AML-193 (cell line): ENCODE measurements at places on chromosomes 1 and 21.

DNA sequence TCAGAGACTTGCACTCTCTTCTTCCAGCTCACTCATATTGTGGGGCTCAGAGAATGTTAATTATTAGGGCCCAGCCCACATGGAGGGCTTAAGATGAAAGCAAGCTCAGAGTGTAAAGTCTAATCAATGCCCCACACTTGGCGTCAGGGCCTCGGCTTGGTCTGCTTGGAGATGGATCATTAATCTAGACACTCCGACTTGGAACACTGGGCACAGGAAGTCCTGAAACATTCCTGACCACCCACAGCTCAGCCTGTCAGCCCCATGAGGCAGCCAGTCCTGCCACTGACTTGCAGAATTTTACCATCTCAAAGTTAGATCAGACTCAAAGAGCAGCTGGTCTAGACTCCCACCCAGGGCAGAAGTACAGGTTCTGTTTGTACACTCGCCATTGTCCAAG lies 69.8 kb upstream of the TRABD2B start:
- DNase-seq: no peak

DNA sequence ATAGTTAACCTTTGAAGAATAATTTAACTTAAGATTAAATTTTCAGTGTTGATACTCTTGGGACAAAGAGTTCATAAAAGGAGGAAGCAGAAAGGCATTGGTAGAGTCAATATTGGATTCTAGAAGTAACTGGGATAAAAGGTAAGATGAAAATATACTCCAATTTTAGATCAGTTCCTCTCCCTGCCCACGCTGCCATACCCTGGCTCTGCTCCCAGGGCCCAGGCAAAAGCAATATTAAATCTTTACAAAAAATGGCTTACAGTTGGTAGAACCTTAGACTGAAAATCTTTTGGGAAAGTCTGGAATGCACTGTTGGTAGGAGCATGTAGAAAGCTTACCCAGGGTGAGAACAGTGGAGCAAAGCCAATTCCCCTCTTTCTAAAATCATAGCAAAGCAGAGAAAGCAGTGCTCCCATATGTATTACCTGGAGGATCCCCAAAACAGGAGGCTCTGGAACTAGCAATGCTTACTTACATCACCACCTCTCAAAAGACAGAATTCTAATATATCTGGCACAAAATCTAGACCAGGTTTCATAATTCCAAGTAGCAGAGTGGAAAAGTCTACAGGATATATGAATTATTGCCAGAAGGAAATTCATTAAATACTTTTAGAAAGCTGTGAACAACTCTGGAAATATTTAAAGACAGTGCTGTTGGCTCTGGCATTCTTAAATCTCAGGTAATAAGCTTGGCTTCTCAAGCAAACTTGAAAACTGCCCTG lies 24.5 kb downstream of the KIAA0319L start:
- DNase-seq: no peak

DNA sequence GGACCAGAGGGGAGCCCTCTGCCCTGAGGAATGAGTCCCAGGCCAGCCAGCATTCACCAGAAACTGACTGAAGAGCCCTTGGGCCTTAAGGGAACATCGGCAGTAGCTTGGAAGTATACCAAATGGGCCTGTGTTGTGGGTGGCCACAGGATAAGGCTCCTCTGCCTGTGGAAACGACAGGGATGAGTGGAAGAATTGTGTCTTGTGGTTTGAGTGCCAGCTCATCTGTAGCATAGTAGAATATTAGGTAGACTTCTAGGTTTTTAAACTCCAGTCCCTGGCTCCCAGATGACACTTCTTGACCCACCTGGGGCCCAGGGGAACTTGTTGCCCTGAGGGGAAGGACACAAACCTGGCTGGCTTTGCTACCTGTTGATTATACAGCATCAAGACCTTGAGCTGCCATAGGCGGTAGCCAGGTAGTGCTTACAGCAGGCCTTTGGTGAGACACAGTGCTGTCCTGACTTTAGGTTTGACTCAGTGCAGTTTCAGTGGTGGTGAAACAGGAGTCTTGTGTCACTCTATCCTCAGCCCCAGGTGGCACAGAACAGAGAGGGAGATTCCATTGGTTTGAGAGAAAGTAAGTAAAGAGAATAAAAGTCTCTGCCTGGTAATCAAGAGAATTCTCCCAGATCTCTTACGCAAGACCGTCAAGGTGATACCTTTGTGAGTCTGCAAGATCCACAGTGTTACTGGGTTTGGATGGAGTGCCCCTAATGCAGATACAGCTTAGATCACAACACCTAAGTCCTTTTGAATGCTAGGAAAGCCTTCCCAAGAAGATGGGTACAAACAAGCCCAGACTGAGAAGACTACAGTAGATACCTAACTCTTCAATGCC lies 50.2 kb downstream of the RABGAP1L start:
- no peak for DNase-seq

- no peak for DNase-seq
These were observed 84.9 kb downstream of the ITPKB start for GRCh38 chr1:226654046-226654667.

DNA sequence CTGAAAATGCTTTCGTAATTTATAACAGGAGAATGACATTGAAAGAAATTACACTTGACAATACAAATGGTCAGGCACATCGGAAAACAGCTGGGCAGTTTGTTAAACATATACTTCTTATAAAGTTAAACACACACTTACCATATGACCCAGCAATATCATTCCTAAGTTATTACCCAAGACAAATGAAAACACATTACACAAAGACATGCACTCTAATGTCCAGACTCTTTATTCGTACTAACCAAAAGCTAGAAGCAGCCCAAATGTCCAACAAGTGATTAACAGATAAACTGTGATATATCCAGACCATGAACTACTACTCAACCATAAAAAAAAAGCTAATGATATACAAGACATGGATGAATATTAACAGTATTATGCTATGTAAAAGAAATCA lies 8.5 kb downstream of the AKT3 start:
- DNase-seq: no peak

DNA sequence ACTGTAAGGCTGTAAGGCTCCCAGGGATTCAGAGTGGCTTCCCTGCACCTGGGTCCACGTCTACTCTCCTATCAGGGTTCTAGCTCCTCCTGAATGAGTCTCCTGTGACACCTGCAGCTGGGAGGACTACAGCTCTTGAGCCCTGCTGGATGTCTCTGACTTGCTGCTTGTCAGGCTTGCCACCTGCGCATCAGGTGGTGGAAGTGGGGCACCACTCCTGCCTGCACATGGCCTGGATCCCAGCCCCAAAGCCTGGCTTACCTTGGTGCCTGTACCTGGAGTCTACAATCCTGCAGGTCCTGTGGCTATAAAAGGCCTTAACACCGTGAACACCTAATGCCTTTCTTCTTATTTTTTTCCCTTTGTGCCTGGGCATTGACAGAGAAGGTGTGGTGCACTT lies 82.2 kb downstream of the FAM78B start:
- DNase-seq: no peak

DNA sequence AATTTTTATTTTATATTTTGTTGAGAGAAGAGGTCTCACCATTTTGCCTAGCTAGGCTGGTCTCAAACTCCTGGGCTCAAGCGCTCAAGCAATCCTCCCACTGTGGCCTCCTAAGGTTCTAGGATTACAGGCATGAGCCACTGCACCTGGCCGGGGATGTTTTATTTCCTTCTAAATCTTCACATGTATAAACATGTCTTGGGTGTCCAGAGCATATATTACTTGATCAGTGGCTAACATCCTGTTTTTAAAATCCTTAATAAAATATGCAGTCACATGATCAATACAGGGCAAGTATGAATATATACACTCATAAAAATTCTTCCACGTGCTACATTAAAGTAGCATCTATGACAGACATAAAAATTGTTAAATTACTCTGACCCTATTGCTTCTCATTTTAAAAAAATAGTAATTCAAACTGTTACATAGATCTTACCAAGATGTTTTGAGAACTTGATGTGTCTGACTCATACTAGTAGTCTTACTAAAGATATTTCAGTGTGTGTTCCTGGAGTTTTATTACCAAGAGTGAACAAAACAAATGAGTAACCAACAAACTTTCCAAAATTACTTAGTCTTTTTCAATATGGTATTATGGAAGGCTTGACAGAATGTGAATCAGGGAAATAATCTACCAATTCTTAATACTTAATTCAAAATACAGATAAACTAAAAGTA lies 222.5 kb downstream of the SLC45A1 start:
- DNase-seq: no peak

DNA sequence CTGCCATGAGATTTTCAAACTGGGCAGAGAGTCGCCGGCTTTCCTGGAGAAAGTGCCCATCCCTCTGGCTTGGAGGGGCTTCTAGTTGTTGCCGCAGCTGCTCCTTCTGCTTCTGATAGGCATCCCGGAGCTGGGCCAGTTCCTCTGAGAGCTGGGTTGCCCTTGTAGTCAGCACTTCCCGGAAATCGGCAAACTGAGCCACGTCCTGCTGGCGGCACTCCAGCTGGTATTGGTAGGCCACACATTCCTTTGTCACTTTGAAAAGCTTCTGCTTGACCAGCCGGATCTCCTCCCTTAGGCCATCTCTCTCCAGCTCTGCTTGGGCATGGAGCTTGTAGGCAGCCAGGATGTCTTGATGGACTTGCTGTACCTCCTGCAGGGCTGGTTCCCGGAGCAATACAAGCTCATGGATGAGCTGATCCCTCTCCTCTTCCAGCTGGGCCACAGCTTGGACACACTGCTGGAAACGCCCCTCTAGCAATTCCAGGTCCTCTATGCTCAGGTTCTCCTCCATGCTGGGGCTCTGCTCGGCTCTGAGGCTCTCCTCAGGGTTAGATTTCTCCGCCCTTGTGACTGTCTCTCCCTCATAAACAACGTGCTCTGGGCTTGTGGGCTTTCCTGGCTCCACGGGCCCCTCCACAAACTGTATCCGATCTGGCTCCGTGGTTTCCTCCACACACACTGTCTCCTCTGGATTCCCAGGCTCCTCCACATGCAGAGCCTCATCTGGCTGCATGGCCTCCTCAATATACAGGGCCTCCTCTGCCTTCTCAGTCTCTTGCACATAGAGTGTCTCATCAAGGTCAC lies 7.3 kb downstream of the SYNC start:
- DNase-seq: no peak

DNA sequence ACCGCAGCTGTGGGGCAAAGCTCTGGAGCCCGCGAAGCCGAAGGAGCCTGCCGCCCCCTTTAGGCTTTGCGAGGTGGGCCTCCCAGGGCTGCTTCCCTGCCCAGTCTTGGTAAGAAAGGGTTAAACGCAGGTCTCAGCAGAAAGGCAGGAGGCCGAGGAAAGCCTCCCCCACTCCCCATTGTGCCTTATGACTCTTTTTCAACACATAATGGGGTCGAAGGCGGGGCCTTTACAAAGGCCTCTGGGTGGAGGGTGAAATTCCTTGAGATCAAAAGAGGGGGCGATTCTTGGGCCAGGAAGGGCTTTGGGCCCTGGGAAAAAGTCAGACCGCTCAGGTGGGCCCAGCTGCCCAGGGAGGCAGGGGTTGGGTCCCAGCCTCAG lies 880 bp downstream of the ALPL start:
- no peak for DNase-seq
